NCI-H524 treated with DMSO at 0.1 percent for 48 hours (cell line): ENCODE measurements at places on chromosomes 2 and 18.

DNA sequence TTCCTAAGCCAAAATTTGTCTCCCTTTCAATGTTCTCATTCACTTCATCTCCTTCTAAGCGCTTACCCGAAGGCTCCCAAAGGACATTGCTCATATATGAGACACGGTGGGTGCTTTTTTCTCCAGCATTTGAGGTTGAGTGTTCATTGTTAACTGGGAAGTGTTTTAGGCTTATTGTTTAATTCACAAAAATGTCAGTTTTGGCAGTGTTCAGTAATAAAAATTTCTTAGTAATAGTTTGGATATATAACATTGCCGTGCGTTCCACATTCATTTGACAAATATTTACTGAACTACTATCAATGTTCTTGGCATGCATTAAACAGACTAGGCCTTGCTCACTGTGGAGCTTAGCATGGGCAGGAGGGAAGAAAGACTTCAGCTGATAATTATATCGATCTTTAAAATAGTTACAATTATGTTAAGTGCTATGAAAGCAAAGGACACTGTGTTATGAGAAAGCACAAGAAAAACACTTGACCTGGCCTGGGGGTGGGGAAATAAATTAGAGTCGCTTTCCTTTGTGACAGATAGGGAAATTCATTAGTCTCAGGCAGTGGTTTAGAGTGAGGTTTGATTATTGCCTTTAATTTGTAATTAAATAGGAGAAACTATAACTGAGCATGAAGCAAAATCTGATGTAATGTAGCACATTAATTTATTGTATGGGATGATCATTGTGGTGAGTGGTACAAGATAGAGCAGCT lies 82.2 kb upstream of the DOCK10 start:
- DNase-seq = no peak

DNA sequence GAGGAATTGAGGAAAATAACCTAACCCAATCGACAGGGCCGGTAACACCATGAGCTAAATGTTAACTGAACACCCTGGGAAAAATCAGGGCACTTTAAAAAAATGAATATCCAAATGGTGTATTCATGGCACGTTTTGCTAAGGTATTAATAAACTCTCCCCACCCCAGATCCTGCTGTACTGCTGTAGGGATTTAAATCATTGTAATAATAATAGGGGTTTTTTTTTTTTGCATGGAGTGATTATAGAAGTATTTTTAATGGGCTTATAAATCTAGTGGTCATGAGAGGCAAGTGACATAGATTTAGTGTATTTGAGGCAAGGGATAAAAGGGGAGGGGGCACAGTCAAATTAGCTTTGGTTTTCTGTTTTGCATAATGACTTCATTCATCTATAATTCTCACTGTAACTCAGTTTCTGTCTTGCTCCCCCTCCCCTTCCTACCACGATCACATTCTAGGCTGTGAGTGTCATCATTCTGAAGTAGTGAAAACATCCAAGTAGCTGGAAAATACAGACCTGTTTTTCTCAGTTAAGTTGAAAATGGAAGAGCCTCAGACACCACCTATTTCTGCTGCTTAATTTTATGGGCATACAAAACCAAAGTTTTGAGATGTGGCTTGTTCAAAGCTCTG lies 18.2 kb upstream of the MGAT5 start:
- no peak for DNase-seq

- DNase-seq = no peak
Measured at GRCh38 chr18:30376515-30376914, 666.0 kb downstream of the DSC3 start.

- DNase-seq = no peak
Measured at GRCh38 chr18:10365901-10366300, 88.5 kb upstream of the APCDD1 start.

GRCh38 chr18:35355140-35355618 lies 11.0 kb upstream of the ZNF24 start:
- DNase-seq = peak; percentile 63

- no peak for DNase-seq
Measured at GRCh38 chr2:160735696-160736095, 242.1 kb upstream of the RBMS1 start.

- DNase-seq = no peak
Measured at GRCh38 chr2:148602885-148603561, 41.5 kb upstream of the EPC2 start.

DNA sequence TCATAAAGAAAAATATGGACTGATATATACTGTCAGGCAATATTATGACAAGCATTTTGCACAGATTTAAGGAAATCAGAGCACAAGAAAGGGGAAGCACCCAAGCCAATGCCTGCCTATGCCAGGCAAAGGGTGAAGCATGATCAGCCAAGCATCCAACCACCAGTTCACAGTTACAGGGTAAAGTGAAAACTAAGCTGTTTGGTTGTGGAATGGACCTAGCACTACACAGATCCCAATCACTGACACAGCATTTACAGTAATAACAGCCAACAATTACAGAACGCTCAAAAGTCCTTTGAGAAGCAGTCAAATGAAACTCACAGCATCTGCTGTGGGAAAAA lies 90.3 kb downstream of the SP3 start:
- DNase-seq = no peak

GRCh38 chr2:186093174-186093573 lies 354.6 kb downstream of the FSIP2 start:
- no peak for DNase-seq

- DNase-seq = no peak
Measured at GRCh38 chr2:8177566-8177965, 504.3 kb upstream of the ID2 start.

DNA sequence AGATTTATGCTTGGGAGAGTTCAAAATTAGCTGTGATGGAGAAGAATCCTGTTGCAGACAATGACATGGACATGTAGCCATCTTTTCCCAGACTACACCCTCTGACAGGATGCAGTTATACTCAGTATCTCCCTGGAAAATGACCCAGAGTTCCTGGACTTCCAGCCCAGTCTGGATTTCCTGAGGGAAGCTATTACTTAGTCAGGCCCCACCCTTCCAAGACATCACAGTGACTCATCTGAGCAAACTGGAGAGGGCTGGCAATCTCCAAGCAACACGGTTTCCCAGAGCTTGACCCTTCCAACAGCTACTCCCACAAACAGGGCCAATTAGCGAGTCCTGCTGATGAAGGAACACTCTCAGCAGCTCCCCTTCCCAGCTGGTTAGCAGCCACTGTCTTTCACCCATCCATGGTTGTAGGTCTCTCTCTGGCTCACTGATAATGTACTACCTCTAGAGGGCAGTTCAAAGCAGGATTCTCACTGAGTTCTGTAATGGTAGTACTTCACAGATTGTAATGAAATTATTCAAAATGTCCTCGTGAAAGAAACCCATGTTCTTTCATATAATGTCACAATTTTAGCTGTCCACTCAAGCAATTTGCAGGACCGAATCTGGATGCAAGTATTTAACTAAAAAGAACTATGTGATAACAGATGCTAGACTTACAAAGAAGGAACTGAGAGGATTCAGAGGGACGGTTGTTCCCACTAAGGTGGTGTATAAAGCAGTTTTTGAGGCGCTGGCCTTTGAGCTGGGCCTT lies 110.2 kb downstream of the MDH1 start:
- no peak for DNase-seq

DNA sequence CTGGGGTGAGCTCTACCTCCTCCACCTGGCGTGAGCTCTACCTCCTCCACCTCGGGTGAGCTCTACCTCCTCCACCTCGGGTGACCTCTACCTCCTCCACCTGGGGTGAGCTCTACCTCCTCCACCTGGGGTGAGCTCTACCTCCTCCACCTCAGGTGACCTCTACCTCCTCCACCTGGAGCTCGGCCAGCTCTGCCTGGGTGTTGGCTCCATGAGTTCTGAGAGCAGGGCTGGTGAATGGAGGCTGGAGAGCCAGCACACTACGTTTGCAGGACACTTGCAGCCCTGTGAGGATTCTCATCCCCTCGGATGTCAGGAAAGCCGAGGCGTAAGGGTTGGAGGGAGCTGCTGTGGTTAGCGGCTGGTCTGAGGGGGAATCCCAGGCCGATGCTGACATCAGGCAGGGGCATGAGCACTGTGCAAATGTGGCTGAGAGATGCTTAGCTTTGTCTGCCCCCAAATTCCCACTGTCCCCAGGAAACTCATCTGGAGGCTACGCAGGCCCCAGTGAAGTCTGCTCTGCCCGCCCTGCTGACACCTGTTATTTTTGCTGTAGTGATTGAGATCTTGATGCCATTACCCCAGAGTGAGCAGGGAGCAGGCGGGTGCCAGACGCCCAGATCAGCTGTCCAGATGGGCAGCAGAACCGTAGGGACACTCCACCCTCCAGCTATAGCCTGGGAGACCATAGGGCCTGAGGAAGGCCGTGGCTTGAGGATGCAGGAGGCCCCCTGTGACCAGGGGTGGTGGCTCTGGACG lies 3.3 kb downstream of the CROCC2 start:
- DNase-seq = peak; percentile 18

DNA sequence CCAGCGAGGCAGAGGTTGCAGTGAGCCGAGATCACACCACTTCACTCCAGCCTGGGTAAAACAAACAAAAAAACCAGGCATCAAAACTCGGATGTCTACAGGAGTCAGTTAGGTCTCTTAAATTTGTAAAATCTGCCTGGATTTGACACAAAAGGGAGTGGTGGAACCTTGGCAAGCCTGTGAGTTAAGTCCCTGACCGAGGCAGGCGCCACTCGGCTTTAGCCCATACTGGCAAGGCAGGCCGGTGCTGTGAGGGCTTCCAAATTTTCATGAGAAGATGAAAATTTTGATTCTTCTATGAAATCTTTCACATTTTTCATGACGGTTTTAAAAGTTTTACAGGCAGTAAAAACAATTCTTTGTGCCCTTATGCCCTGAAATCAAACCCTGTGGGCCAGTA lies 165.8 kb downstream of the FMNL2 start:
- DNase-seq = no peak

GRCh38 chr18:50857694-50858093 lies 21.2 kb upstream of the ME2 start:
- DNase-seq = no peak

GRCh38 chr2:119224391-119225104 lies 914 bp downstream of the STEAP3 start:
- DNase-seq = no peak
